ENCODE measurements at places on chromosomes 6 and 20. TPM values are rescaled to one million over a fixed set of nuclear protein-coding genes. Genes with fewer than 3 reads are reported as not detected.

The WFDC9 gene
- polyA plus RNA-seq, result not detected

The BNIP5 gene
- not detected for polyA plus RNA-seq

The MYCT1 gene
- 37.5 TPM for polyA plus RNA-seq

The STX11 gene
- 3.0 TPM for polyA plus RNA-seq

The SLC25A27 gene
- 68.2 TPM for polyA plus RNA-seq

The FAXC gene
- polyA plus RNA-seq, result 10.5 TPM

The FAM162B gene
- polyA plus RNA-seq, result 63.1 TPM

The OR2B6 gene
- polyA plus RNA-seq, result 0.37 TPM

The MAN1A1 gene
- 69.8 TPM for polyA plus RNA-seq

The CD93 gene
- polyA plus RNA-seq, result 154 TPM

The BTN1A1 gene
- 0.26 TPM for polyA plus RNA-seq

The HTR1B gene
- polyA plus RNA-seq, result 0.05 TPM

The PPP1R14C gene
- polyA plus RNA-seq, result 29.8 TPM

The TRIM26 gene
- 31.3 TPM for polyA plus RNA-seq

The TMEM14B gene
- 95.7 TPM for polyA plus RNA-seq

The FGD2 gene
- 5.3 TPM for polyA plus RNA-seq

GRCh38 chr6:169246445-169246844, 7.2 kb downstream of the THBS2 start:
- DNase-seq, result no peak

GRCh38 chr6:34236131-34236442, 586 bp upstream of the HMGA1 start:
- DNase-seq, result peak; percentile 45

DNA sequence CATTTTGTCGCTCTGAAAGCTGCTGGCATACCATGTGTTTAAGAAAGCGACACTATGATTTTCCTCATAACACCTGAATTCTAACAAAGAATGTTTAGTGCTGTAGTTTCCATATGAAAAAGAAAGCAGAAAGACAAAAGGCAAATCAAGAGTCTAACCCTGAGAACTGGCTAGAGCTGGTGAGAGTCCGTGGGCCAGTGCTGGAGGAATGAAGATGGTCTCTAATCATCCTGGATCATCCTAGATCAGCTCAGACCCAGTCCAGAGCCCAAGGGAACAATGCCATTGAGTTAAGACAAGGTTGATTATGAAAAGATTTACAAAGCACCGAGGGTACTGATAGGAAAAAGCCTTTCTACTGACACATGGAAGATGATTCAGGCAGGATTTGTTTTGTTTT, 73.0 kb upstream of the MYLIP start:
- DNase-seq, result no peak

GRCh38 chr6:73388800-73389512, 5.7 kb upstream of the DDX43 start:
- peak; percentile 49 for DNase-seq

- no peak for DNase-seq
Observed at GRCh38 chr20:38060536-38060935, 27.0 kb downstream of the RPRD1B start.

- DNase-seq, result no peak
Observed at GRCh38 chr6:13319891-13320564, 8.3 kb downstream of the TBC1D7 start.

GRCh38 chr6:38567436-38567835, 72.3 kb downstream of the BTBD9 start:
- DNase-seq, result peak; percentile 45

GRCh38 chr20:47320990-47321805, 35.3 kb downstream of the ZMYND8 start:
- DNase-seq, result no peak

DNA sequence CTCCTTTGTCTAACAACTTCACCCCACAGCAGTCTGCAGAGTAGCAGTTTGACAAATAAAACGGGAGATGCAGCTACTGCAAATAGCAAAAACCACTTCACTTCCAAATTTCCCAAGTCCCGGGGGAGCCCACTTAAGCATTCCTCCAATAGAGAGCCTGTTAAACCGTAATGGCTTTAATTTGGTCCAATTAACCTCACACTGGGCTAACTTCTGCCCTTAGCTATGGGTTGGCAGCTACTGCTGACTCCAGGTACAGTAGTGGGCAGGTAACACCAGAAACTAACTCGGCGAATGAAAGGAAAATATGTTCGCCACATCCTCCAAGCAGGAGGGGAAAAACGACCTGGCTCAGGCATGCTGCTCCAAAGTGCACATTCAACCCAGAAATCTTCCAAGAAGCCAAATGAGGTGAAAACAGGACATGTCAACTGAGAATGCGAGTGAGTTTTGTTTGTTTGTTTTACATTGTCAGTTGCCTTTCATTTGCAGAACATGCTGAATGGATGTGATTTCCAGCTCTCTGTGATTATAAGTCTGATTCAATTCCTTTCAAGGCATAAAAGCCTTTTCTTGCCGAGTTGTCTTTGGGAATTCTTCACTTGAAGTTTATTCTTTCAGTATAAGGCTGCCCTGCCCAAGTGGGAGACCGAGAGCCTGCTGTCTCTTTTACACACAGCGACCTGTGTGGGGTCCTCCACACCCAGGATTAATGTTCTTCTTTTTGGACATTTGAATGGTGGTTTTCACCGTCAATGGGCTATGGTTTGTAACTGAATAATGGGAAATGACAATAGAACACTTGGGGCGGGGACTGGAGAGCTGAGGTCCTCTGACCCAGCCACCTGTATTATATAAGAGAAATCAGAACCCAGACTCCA, 117.3 kb upstream of the ARMC2 start:
- DNase-seq, result no peak

GRCh38 chr6:44062771-44063560, 64.3 kb downstream of the MRPL14 start:
- no peak for DNase-seq

GRCh38 chr20:6780433-6781190, 13.1 kb downstream of the BMP2 start:
- DNase-seq, result no peak

- peak; percentile 63 for DNase-seq
Observed at GRCh38 chr6:9062596-9062995, 627.3 kb upstream of the SLC35B3 start.

- no peak for DNase-seq
Observed at GRCh38 chr6:35624341-35625070, 64.2 kb downstream of the FKBP5 start.

DNA sequence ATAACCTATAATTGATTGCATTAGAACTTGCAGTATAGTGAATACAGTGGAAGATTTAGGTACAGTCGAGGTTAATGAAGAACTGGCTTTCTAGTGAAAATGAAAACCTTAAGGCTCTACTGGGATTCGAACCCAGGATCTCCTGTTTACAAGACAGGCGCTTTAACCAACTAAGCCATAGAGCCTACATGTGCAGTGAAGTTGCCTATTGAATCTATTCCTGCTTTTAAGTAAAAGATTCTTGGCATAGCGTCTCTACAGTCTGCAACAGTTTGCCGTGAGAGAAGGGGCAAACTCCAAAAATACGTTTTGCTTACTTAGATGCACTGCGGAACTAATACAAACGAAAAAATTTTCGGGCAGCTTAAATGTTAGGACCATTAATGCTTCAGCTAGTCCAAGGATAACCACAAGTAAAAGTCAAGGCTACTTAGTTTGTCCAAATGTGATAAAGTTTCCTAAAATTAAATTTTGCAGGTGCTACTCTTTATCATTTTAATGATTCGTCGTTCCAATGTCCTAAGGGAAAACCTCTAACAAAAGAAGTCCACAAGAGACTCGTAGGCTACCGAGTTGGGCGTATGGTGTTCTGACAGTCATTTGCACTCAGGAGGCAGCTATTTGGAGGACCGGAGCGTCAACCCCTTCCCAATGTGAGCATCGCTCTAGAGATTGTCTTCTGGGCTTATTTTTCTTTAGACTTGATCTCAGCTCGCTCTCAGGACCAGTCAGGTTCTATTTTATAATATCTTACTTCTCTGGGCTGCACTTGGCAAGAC, 31.3 kb upstream of the ZSCAN23 start:
- DNase-seq, result peak; percentile 28

- no peak for DNase-seq
Observed at GRCh38 chr6:96675597-96675996, 112.7 kb downstream of the FHL5 start.

- DNase-seq, result peak; percentile 24
Observed at GRCh38 chr20:20894753-20895152, 182.3 kb upstream of the RALGAPA2 start.

DNA sequence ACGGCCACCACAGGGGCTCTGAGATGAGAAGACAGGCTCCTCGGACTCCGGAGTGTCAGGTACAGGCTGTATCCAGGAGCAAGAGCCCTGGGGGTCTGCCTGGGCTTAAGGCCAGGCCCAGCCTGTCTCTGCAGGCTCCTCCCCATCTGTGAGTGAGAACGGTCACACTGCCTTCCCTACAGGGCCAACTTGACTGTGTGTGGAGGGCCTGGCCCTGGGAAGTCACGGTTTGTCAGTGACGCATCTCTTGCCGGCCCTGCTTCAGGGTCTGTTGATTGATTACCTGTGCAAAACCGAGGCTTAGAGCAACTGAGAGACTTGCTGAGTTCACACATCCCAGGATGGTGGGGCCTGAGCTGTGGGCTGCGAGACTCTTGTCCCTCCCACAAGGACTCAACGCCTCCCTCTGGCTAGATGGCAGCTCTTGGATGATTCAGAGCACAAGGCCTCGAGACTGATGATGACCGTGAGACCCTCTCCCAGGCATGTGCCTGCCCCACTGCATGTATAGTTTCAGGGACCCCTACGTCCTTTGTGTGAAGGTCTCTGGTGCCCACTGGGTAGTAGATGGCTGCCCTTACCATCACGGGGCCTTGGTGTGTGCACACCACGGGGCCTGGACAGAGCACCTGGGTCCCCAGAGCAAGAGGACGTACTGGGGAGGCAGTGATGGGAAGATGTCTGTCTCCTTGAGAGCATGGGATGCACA, 5.9 kb downstream of the RBM38 start:
- no peak for DNase-seq

GRCh38 chr20:25150016-25150415, 45.5 kb upstream of the ENTPD6 start:
- DNase-seq, result no peak

GRCh38 chr6:70107852-70108629, 194.8 kb downstream of the COL9A1 start:
- DNase-seq, result peak; percentile 63

- DNase-seq, result no peak
Observed at GRCh38 chr6:160190973-160191372, 67.6 kb downstream of the SLC22A2 start.

GRCh38 chr6:30814146-30815040, 69.9 kb upstream of the DDR1 start:
- no peak for DNase-seq
